HT-29 (cell line): ENCODE measurements at places on chromosomes 16 and 17.
A peak's percentile ranks its signal among the peaks of the same experiment; 100 is the strongest.

- no peak for DNase-seq
Observed at GRCh38 chr16:29023279-29024277, 38.7 kb downstream of the LAT start.

DNA sequence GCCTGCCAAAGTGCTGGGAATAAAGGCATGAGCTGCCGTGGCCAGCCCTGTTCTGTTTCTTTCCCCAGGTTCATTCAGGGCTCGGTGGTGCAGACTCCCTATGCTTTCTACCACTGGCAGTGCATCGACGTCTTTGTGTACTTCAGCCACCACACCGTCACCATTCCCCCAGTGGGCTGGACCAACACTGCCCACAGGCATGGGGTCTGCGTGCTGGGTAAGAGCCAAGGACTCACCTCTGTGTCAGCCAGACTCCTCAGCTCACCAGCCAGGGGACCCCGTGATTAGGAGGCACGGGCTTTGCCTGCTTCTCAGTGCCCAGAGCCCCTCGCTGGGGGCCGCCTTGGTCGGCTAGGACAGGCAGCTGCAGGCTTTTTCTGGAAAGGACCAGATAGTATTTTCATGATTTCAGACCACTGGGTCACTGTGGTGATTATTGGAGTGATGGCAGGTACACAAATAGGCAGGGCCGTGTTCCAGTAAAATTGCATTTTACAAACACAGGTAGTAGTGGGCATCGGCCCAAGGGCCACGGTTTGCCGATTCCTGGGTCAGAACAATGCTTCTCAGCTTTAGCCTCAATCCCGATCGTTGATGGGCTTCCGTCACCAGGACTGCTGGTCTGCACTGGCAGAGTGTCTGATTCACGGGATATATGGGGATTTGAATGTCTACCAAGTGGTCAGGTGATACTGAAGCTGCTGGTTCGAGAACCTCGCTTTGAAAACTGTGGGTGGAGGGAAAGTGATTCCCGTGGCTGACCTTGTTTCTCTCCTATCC is 5.0 kb downstream of the ENGASE start:
- no peak for DNase-seq

GRCh38 chr16:549544-550263 is 10.5 kb upstream of the PRR35 start:
- no peak for DNase-seq

GRCh38 chr17:41037853-41038350 is 3.2 kb upstream of the KRTAP1-3 start:
- DNase-seq = no peak

DNA sequence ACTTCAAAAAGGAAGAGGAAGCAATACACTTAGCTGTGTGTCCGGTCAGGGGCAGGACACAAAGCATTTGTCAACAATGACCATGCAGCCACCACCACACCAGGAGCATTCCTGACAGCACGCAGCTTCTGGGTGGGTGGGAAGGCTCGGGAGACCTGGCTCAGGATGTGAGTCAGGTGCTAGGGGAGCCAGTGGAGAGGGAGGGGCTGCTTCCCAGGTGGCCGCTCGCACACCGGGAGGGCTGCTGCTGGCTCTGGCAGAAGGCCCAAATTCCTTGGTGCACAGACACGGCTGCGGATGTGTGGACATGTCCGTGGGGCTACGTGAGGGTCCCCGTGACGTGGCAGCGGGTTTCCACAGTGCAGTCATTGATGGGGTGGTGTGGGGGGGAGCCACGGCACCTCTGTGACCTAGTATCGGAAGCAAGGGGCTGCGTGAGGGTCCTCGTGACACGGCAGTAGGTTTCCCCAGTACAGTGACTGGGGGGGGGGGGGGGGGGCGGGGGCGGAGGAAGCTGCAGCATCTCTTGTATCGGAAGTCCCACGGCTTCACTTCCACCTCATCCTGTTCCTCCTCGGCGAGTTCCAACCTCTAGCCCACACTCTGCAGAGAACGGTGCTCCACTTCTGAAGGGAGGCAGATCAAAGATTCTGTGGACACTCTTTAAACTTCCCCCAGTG is 112.8 kb downstream of the ZNF778 start:
- DNase-seq = peak; percentile 84

GRCh38 chr17:29835435-29836351 is 94.3 kb downstream of the SSH2 start:
- peak; percentile 73 for DNase-seq

- no peak for DNase-seq
Observed at GRCh38 chr16:50708373-50709060, 15.1 kb downstream of the NOD2 start.

GRCh38 chr17:7561028-7561575 is 617 bp upstream of the SENP3 start:
- DNase-seq = peak; percentile 84

- no peak for DNase-seq
Observed at GRCh38 chr17:6135996-6136395, 65.8 kb downstream of the WSCD1 start.

- DNase-seq = no peak
Observed at GRCh38 chr17:77266213-77266612, 125.4 kb downstream of the SEC14L1 start.

- no peak for DNase-seq
Observed at GRCh38 chr16:27829975-27830374, 233.5 kb downstream of the GSG1L start.

- no peak for DNase-seq
Observed at GRCh38 chr16:57754354-57755060, 18.9 kb downstream of the KATNB1 start.

DNA sequence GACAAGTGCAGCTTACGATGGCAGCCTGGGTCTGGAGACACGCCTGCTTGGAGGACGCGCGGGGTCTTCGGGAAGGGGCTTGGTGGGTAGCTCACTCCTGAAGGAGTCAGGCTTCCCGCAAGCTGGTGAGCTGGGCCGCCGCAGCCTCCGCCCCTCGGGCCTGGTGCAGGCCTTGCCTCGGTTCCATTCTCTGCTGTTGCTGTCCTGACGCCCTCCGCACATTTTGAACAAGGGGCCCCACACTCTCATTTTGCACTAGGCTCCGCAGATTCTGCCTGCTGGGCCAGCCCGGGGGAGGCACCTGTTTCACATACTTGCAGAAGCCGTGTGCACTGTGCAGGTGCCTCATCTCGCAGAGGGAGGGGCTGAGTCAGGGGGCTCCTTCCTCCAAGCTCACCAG is 31.9 kb upstream of the CBX4 start:
- DNase-seq = no peak

DNA sequence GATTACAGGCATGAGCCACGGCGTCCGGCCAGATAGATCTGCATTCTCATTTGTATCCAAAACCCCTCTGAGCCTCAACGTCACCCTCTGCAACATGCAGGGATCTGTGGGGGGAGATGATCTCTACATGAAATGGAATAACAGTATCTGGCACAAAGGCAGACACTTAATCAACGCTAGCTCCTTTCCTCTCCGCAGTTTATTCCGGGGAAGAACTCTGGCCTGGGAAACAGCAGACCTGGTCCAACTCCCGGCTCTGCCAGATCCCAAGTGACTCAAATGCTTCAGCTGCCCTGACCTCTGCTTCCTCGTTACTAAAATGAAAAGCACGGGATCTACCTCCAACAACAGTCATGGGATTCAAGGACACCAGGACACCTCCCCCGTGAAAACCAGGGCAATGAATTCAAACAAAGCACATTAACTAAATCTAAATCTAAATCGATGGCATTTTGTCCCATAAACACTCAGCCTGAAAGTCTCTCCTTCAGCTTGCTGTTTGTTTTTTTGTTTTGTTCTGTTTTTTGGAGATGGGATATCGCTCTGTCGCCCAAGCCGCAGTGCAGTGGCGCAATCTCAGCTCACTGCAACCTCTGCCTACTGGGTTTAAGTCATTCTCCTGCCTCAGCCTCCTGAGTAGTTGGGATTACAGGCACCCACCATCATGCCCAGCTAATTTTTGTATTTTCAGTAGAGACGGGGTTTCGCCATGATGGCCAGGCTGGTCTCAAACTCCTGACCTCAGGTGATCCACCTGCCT is 78.2 kb downstream of the NXN start:
- DNase-seq = no peak

- no peak for DNase-seq
Observed at GRCh38 chr17:36540696-36541095, 4.0 kb upstream of the GGNBP2 start.

DNA sequence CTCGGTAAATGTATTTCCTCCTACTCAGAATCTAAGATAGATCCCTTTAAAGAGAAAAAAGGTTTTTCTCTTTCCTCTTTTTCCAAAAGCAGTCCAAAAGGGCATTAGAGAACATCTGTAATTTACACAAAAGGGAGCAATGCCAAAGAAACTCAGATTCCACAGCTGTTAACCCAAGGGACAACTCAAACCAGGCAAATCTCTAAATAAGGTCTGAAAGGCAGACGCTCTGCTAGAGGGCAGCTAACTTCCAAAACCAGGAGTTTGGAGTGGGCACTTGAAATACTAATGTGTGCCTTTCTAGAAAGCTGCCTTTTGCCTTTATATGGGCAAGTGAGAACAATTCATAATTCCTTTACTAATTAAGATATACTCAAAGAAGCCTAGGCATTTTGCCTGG is 435.7 kb downstream of the ZFHX3 start:
- no peak for DNase-seq

DNA sequence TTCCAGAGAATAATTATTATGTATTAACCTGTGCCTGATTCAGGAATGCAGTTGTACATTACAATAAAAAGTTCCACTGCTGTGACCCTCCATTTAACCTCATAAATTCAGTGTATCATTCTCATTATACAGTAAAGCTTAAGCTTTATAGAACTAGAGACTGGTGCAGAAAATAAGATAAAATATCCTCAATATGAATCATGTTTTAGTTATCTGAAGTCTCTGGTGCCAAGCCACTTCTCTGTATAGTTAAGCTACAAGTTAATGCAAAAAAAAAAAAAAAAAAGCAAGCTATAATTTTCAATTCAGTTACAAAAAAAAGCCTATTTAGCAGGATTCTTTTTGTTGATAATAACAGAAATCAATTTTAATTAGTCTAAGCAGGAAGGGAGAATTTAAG is 22.4 kb upstream of the SMIM36 start:
- DNase-seq = no peak

DNA sequence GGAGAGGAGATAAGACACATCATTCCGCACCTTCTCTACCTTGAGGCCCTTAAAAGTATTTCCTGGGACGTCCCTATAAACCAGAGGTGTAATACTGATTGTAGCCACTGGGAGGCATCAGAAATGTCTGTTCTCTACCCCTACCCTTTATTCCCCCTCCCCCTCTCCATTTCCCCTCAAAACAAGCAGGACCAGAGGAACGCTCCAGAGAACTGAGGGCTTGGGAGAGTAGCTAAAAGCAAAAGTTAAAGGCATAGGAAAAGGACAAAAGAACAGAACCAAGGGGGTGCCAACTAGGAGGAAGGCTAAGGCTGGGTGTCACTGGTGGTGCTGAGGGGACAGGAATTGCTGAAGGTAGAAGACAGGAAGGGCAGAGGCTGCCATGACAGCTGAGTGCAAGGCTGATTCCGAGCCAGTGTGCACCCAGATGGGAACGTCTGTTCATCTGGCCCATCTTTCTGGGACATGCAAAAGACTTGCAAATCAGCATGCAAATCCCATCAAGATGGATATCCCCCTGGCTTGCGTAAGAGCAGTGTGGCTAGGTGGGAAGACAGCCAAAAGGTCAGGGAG is 6.7 kb downstream of the CAMTA2 start:
- peak; percentile 64 for DNase-seq

DNA sequence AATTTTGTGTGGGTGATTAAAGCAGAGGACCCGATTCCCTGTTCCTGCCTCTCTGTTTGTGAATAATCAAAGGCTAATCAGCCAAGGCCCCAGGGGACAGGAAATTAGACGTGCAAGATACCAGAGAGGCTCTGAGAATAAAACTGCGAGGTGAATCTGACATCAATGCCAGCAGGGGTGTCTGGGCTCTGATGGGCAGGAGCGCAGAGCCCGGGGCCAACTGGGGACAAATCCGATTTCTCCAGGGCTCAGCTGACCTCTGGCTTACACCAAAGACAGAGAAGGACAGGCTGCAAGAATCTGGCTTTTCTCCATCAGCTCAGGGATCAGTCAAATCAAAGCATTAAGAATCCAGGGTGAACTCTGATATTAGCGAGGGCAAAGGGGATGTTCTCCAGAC is 174.3 kb downstream of the XYLT1 start:
- DNase-seq = no peak

GRCh38 chr17:46117850-46118696 is 75.2 kb downstream of the KANSL1 start:
- DNase-seq = no peak

- DNase-seq = peak; percentile 49
Observed at GRCh38 chr16:30934827-30935557, 11.6 kb downstream of the FBXL19 start.

- DNase-seq = peak; percentile 25
Observed at GRCh38 chr16:25264597-25264996, 7.0 kb upstream of the ZKSCAN2 start.

DNA sequence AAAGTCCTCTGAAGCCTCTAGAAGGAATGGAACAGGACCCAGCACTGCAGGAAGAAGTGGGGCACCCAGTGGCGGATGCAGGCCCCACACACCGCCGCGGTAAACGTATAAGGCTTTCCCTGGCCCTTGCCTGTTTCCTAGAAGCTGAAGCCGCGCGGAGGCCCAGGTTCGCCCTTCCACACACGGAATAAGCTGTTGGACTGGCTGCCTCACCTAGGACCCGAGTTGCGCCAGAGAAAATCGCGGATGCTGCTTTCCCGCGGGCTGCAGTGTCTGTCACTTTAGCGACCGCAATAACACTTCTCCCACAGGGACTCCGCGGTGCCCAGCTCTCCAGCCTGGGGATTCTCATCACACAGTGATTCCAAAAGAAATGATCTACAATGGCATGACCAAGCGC is 1736.9 kb downstream of the TP53TG3F start:
- no peak for DNase-seq

DNA sequence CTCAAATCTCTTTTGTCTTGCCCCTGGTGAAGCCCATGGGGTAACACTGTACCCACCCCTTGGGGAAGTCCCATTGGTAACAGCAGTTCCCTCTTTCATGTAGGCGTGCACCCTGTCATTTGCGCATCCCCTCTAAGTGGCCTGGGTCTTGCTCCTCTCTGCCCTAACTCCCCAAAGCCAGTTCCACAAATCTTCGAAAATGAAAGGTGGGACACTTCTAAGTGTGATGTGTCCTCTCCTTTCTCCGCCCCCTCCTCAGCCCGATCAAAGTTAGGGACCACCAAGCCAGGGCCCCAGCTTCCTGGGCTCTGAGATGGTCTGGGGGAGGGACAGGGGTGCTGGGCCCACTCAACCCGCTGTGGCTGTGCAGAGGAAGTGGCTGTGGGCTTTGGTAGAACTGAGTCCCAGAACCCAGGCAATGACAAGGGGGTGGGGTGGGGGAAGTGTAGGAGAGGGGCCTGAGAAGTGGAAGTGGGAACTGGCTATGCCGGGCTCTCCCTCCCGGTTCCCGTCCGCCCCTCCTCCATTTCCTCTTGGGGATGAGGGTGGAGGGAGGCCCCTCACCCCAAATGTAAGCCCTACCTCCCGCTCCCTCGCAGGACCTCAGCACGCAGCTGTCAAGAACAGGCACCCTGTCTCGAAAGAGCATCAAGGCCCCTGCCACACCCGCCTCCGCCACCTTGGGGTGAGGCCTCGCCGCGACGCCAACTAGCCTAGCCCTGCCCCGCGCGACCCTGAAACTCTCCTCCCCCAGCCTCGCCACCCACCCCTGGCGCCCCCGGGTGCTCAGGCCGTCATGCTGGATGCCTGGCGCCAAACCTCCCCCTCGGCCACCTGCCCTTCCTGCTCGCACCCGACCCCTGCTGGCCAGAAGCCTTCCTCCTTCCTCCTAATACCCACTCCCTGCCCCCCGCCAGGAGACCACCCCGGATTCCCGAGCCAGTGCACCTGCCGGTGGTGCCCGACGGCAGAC is 8.7 kb downstream of the ABI3 start:
- no peak for DNase-seq
